ENCODE measurements at places on chromosomes 11 and 22.
A peak's percentile ranks its signal among the peaks of the same experiment; 100 is the strongest.

- DNase-seq = no peak
Measured at GRCh38 chr22:49372530-49373288, 455.0 kb downstream of the BRD1 start.

GRCh38 chr22:21942407-21943343 is 10.0 kb downstream of the PPM1F start:
- DNase-seq = peak; percentile 65

DNA sequence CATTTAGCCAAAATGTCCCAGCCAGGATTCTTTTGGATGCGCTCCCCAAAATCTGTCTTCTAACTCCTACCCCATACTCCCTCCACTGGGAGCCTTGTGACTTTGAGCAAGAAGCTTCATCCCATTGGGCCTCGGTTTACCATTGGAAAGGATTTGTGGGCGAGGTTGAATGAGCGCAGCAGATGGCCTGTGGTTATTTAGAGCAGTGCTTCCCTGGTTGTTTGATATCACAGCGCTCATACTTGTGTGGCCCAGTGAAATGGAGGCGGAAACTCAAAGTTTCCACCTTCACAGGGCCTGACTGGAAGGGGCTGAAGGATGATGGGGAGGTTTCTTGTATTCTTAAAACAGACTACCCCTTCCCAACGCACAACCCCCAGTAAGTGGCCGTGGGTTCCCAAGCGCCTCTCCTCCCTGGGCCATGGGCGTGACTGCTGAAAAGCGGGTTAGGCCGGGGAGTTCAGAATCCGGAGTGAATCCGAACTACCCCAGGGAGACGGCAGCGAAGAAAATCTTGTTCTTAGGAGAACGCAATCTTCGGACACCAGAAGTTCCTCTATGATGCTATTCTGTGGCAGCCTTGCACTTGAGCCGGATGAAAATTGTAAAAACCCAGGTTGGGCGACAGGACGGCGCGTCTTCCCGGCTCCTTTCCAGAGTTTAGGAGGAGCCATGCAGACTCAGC is 1.2 kb upstream of the ATF4 start:
- DNase-seq = peak; percentile 47

DNA sequence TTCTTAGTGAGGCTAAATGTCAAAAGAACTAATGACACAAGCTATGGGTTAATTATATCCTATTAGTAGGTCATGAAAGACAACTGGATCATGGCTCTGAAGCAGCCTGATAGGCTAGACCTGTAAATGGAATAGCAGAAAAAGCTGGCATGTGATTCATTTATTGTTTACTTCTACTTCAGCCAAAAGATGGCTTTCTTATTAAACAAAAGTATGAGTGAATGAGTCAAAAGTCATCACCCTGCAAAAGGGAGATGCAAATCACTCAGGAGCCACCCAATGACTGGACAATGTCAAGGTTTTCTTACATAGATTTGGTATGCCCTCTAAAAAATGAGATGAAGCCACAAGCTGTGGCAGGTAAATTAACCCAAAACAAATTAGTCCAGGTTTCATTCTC is 138.0 kb downstream of the TRPC6 start:
- DNase-seq = no peak

Data from right forelimb (tissue), 1 donor.